NCI-H82 (cell line): ENCODE measurements at places on chromosomes 3 and 15.

- DNase-seq = no peak
Measured at GRCh38 chr3:190326361-190326760, 4.1 kb upstream of the CLDN1 start.

DNA sequence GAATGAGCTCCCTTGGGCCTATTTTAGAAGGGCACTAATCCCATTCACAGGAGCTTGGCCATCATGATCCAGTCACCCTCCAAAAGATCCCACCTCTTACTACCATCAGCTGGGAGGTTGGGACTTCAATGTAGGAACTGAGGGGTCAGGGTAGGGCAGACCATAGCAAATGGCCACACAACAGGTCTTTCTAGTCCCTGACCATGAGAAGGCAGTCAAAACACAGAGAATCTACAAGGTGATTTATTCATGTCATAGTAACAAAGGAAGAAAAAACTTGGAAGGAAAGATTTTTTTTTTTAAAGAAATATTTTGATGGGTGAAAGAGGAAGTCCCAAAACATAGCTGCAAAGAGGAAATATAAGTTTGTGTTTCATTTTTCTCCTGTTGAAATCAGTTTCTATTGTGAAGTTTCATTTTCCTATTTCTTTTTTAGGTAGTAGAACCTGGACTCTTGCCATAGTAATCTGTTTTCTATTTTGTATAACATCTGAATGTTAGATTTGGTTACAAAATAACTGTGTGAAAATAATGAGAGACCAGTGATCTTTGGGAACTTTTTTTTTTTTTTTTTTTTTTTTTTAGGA, 23.5 kb upstream of the TNFSF10 start:
- DNase-seq = peak; percentile 22

DNA sequence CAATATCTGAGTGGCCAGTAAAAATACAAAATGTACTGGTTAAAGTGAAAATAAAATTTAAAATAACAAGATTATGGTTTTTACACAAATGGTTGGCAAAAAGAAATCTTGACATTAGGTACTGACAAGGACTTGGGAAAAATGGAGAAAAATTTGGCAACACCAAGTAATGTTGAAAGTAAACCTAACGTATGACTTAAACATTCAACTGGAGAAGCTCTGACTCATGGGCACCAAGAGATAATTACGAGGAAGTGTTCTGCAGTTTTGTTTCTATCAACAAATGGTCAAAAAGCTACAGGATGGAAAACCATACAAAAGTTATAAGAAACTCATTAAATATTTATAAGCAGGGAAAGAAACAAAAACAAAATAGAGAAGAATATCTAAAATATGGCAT, 177.7 kb downstream of the ZNF385D start:
- no peak for DNase-seq

GRCh38 chr15:59060348-59060747, 44.6 kb upstream of the CCNB2 start:
- no peak for DNase-seq

DNA sequence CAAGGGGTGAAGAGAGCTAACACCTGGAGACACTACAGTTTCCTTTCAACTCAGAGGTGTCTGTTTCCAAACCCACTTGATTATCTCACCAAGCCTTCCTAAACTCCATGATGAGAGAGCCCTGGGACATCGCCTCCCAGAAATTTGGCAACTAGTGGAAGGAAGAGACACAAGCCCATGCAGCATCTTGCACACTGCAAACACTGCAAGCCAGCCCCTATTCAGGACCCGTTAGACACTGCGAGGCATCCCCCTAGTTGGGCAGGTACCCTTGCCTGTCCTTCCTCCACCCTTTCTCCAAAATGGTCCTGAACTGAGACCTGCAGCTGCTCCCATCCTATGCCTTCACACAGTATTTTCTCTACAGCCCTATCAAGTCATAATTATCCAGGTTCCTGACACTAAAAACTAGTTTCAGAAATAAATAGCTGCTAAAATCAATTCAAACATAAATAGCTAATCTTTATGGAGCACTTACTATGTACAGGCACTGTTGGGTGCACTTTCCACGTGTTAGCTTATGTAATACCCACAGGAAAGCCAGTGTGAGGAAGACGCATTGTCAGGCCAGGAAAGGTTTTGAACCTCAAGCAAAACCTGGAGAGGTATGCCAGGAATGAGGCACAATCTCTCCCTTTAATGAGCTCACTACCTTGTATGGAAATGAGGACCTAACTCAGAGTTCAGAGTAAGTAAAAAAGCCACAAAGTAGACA, 2.8 kb downstream of the MAGI1 start:
- peak; percentile 17 for DNase-seq

DNA sequence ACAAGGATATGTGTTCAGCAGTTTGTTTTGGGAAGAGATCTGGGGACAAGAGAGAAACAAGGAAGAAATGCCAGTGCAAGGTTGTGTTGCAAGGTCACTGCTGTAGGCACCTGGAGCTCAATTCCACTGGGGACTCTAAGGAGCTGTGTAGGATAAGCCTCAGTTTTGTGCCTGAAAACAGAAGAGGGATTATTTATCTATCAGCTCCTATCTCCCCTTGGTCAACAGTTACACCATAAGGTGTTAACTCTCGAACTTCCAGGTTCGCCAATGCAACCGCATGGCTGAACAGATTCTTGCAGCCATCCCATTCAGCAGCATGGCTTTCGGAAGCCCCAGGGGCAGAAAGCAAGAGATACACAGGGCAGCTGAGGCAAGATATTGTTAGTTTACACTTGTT, 41.6 kb upstream of the CNOT10 start:
- DNase-seq = peak; percentile 32

DNA sequence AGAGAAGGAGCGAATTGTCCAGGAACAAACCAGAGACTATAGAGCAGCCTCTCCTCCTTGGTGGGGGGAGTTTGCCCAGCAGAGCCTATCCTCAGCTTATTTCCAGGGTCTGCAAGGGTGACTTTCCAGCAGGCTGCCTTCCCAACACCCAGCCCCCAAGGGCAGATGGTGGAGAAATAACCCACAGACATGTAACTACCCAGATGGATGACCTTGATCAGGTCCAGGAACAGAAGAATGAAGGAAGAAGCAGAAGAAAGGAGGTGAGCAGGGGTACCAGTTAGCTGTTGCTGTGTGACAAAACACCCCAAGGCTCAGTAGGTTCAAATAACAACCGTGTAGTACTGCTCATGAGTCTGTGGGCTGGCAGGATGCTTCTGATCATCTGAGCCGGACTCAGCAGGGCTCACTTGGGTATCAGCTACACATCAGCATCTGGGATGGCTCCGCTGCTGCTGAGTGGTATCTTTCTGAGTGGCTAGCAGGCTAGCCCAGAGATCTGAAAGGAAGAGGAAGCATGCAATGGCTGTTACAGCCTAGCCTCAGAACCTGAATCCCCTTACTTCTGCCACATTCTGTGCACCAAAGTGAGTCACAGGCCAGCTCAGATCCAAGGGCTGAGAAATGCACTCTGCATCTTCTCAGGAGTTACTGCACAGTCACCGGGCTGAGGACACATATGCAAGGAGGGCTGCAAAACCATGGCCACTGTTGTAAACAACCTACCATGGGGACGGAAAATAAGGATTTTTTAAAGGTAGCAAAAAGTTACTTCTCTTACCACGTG, 22.2 kb upstream of the TXNRD3 start:
- DNase-seq = no peak

DNA sequence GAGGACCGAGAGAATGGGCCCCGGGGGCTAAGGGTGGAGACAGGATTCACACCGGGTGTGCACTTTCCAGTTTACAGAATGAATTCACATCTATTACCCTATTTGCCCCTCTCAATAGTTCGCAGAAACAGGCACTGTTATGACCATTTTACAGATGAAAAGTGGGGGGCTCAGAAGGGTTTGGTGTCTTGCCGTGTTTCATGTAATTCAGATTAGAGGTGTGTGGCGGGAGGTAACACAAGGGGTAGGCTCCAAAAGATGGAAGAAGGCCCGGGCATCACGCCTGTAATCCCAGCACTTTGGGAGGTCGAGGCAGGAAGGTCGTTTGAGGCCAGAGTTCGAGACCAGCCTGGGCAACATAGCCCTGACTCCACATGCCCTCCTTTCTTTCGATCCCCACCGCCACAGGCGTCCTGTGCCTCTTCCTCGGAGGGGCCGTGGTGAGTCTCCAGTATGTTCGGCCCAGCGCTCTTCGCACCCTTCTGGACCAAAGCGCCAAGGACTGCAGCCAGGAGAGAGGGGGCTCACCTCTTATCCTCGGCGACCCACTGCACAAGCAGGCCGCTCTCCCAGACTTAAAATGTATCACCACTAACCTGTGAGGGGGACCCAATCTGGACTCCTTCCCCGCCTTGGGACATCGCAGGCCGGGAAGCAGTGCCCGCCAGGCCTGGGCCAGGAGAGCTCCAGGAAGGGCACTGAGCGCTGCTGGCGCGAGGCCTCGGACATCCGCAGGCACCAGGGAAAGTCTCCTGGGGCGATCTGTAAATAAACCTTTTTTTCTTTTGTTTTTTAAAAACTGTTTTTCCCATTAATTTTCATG, 3.4 kb downstream of the DUOXA2 start:
- DNase-seq = no peak

GRCh38 chr3:55147856-55148720, 220.2 kb upstream of the LRTM1 start:
- DNase-seq = no peak

- no peak for DNase-seq
Measured at GRCh38 chr15:38576837-38577236, 12.2 kb upstream of the RASGRP1 start.

- no peak for DNase-seq
Measured at GRCh38 chr3:101235048-101235447, 85.3 kb downstream of the IMPG2 start.

DNA sequence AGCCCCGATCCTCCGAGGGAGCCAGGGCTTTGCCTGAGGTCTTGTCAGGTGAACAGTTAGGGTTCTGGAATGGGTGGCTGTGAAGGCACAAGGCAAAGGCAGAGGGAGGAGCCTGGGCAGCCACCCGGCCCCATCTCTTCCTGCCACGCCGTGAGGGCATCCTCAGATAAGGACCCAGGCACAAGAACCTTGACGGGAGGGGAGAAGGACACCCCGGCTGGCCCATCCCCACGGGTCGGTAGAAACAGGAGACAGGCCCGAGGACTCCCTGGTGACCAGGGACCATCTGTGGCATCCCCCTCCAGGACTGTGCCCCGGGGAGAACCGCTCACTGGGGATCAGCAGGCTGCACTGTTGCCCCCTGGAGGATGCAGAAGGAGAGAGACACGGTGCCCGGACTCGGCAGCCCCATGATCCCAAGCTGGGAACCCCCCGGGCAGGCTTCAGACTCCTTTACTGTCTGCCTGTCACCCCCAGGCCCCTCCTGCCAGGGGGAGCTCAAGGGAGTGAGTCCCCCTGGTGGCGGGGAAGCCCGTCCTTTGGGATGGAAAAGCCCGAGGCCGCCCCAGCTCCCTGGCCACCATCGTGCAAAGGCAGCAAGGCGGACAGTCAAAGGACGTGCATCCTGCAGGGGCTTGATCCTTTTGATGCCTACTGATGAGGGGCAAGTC, 12.3 kb upstream of the PCSK6 start:
- DNase-seq = peak; percentile 75

GRCh38 chr15:43529587-43530345, 12.4 kb downstream of the MAP1A start:
- DNase-seq = no peak

GRCh38 chr3:23459889-23460546, 256.9 kb downstream of the UBE2E2 start:
- peak; percentile 18 for DNase-seq

DNA sequence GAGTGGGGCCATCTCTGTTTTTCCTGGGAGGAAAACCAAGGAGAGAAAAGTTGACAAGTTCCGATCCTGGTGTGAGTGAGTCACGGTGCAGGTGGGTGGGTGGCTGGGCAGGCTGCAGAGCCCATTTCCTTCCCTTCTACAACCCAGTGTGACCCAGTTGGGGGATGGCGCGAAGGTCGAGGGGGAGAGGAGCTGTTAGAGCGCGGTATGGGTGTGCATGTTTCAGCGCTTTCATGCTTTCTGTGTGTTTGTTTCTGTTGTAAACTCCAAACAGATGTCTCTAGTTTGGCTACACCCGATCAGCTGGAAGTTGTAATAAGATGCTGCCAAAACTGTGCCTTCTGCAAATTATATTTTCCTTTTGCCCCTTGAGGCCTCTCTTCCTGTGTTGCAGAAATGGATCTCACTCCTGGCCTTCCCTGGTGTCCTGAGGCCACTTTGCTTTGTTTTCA, 3.8 kb downstream of the FAM43A start:
- DNase-seq = no peak

DNA sequence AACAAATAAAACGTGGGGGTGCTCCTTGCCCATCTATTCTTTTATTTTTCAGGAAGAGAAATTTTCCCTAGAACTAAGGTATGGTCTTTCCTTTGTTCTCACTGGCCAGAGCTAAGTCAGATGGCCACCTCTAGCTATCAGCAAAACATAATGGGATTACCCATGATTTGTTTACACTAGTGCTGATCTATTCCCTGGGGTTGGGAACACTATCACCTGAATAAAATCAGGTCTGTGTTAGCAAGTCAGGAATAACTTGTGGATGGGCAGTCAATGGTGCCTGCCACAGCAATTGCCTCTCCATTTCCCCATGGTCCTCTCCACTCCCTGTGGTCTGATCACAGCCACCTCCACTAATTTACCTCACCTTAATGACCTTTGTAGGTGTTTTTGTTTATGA, 181.7 kb upstream of the CADPS start:
- peak; percentile 81 for DNase-seq

DNA sequence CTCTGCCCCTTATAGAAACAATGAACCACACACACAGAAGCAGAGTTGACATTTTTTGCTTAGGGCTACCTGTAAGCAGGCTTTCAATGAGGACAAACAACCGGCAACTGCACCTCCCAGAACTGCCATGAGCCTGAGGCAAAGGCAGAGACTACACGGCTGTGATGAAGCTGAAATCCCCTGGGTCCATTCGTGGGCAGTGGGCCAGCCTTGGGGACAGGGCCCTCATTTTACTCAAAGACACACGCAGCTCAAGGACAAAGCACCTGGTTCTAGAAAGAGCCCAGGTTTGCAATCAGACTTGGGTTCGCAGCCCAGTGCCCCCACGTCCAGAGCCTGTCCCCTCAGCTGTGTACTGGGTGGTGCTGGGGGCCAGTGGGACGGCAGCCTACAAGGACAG, 17.9 kb downstream of the FAM174B start:
- peak; percentile 39 for DNase-seq

DNA sequence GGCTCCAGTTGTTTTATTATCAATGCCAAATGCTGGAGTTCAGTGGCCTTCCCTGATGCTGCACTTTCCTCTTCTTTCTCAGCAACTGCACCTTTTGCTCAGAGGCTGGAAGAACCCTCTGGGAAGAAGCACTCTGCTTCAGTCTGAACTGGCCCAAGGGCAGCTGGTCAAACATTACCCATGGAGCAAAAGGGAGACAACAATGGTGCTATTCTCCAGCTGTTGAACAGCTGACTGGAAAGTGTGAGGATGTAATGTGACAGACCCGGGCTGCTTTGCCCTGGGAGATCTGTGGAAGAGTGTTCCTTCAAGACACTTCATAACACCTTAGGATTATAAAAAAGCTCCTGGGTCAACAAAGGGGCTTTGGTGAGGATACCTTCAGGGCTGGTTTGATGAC, 84.9 kb downstream of the EPHB1 start:
- DNase-seq = no peak
